ENCODE measurements at places on chromosomes 11 and 22. TPM values are rescaled to one million over a fixed set of nuclear protein-coding genes. Genes with fewer than 3 reads are reported as not detected.
A peak's percentile ranks its signal among the peaks of the same experiment; 100 is the strongest.

NTM gene
- not detected for total RNA-seq

VSIG10L2 gene
- not detected for total RNA-seq

SMC1B gene
- total RNA-seq = 0.67 TPM

PTPN5 gene
- total RNA-seq = not detected

TPBGL gene
- 0.18 TPM for total RNA-seq

RASD2 gene
- 0.09 TPM for total RNA-seq

LRRC74B gene
- not detected for total RNA-seq

FGF4 gene
- total RNA-seq = not detected

SSTR3 gene
- 15.6 TPM for total RNA-seq

MAJIN gene
- 1.6 TPM for total RNA-seq

TYR gene
- not detected for total RNA-seq

BTG4 gene
- total RNA-seq = not detected

CCDC87 gene
- 0.09 TPM for total RNA-seq

- no peak for DNase-seq
These were observed 23.0 kb downstream of the ZNF202 start for GRCh38 chr11:123718469-123718868.

GRCh38 chr11:35173011-35173511 is 34.1 kb downstream of the CD44 start:
- DNase-seq = no peak

- peak; percentile 42 for DNase-seq
These were observed 86.7 kb downstream of the SIK3 start for GRCh38 chr11:117011541-117011898.

- no peak for DNase-seq
These were observed 10.4 kb upstream of the EMID1 start for GRCh38 chr22:29195118-29195963.

GRCh38 chr22:32410459-32410858 is 1.6 kb downstream of the RTCB start:
- DNase-seq = no peak

- no peak for DNase-seq
These were observed 71.7 kb downstream of the PAK1 start for GRCh38 chr11:77402218-77402556.

GRCh38 chr11:76632492-76632891 is 38.1 kb downstream of the LRRC32 start:
- no peak for DNase-seq

GRCh38 chr11:71272161-71272560 is 19.8 kb upstream of the SHANK2 start:
- no peak for DNase-seq

GRCh38 chr11:20035375-20035700 is 124.9 kb downstream of the DBX1 start:
- DNase-seq = no peak

- DNase-seq = no peak
These were observed 108.1 kb downstream of the MORC2 start for GRCh38 chr22:30860176-30861105.

DNA sequence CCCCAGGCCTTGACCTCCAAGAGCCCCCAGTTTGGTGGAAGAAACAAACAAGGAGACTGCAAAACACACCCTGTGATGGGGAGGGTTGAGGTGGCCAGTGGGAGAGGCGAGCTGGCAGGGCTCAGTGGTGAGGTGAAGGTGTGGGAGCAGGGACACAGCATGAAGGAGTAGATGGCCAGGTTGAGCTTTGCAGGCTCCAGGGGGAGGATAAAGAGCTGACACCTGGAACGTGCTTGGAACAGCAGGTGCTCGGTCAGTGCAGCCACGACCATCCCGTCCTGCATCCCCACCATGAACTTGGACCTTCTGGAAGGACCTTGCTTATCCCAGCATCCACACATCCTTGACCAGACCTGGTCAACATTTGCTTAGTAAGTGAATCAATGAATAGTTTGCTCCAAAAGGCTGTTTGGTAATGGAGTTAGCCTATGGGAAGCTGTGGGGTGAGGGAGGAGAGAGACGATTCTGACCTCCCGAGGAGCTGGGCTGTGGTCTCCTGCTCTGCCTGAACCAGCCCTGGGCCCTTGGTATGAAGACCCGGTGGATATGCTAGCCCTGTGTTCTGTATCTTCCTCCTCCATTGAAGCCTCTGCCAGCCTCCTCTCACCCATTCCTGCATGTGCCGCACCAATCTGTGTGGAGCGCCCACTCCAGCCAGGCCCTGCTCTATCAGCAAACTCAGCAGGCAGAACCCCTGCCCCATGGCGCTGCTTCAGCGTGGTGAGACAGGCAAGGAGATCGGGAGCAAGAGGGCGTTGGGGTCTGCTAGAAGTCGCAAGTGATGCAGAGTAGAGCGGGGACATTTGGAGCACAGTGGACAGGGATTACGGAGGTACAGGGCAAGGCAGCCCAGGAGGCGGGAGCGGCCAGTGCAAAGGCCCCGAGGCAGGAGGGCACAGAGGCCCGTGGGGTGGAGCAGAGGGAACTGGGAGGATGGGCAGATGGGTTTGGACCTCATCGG is 9.9 kb downstream of the LINC01488 start:
- DNase-seq = no peak

DNA sequence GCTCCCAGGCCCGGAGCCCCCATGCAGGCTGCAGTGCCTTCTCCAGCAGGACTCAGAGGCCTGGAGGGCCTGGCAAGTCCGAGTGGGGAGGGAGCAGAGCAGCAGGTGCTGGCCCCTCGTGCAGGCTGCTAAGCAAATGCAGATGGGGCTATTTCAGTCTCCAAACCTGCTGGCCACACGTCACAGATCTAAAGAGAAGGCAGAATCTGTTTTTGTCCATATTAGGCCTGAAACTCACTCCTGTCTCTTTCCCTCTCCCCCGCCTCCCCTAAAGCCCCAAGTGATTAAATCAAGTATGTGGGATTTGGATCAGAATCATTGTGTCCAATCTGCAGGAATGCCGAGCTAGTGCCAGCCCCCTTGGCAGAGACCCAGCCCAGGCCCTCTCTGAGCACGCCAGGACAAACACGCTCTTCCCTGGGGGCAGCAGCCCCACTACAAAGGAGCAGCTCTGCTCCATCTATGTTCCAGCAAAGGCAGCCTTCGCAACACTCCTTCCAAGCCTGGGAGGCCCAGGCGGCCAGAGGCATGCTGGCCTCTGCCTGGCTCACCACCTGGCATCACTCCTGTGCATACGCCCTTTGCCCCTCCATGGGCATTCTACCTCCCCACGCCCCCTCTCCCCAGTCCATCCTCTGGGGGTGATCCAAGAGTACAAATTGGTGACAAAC is 26.5 kb downstream of the RPL27A start:
- no peak for DNase-seq

GRCh38 chr11:78397398-78397797 is 20.2 kb downstream of the GAB2 start:
- DNase-seq = no peak

DNA sequence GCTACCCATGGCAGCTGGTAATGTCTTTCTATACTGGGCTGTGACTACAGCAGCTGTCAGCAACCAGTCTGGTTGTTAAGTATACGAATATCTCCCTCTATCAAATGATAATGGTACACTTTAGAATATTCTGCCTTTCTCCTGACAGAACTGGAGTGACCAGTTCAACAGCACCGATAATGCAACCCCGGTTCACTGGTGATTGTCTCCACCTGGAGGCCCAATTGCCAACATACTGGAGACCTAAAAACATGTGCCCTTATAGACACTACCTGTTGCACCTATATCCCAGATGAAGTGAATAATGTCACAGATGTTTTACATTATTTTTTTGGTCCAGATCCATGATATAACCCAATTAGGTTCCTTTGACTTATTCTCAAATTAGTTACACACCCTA is 21.1 kb downstream of the OR5P2 start:
- no peak for DNase-seq

GRCh38 chr11:72573855-72574445 is 100.3 kb downstream of the PDE2A start:
- DNase-seq = no peak

DNA sequence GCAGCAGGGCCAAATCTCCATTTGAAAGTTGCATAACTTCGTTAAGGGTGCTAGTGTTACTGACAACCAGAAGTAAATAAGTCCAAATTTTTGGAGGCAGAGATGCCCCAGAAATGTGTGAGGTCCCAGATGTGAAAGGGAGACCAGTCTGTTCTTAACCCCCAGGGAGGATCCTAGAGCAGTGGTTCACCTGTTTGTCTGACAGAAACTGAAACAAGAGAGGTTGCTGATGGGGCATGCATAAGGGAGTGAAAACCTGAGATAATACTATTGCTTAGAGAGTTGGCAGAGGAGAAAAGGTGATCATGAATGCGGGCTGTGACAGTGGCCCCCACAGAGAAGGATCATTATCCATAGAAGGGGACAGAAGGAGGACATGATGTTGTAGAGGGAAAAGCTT is 3.8 kb downstream of the CBLIF start:
- no peak for DNase-seq

GRCh38 chr11:103035791-103036434 is 56.0 kb downstream of the DCUN1D5 start:
- peak; percentile 51 for DNase-seq

DNA sequence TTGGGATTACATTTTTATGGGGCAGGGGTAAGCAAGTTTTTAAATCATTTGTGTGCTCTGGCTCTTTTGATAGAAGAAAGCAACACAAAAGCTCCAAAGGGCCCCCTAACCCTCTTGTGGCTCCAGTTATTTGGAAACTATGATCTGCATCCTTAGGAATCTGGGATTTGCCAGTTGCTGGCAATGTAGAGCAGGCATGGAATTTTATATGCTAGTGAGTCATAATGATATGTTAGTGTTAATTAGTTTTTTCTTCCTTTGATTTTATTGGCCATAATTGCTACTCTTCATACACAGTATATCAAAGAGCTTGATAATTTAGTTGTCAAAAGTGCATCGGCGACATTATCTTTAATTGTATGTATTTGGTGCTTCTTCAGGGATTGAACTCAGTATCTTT is 10.1 kb downstream of the RAG1 start:
- DNase-seq = no peak

GRCh38 chr11:110801328-110801727 is 89.1 kb upstream of the ARHGAP20 start:
- DNase-seq = no peak

GRCh38 chr22:17998913-17999312 is 25.4 kb downstream of the MICAL3 start:
- DNase-seq = no peak

DNA sequence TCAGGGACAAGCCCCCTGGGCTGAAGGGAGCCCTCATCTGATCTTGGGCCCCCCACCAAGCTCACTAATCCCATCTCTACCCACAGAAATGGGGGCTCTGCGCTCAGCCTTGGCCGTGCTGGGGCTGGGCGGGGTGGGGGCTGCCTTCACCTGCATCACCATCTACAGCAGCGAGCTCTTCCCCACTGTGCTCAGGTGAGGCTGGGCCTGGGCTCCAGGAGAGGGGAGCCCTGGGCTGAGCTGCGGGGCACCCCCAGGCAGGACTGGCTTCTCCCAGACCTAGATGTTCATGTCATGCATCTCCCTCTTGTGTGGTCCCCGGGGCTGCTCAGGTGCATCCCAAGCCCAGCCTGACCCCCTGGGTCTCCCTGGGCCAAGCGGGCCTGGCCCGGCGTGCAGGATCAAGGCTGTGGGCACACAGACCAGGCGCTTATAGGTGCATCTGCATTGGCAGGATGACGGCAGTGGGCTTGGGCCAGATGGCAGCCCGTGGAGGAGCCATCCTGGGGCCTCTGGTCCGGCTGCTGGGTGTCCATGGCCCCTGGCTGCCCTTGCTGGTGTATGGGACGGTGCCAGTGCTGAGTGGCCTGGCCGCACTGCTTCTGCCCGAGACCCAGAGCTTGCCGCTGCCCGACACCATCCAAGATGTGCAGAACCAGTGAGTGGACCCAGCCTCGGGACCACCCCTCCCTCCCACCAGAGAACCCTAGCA is 9.4 kb downstream of the SLC22A12 start:
- no peak for DNase-seq

GRCh38 chr11:120710354-120711131 is 199.0 kb downstream of the GRIK4 start:
- DNase-seq = no peak

GRCh38 chr22:34390400-34390799 is 470.1 kb upstream of the LARGE1 start:
- DNase-seq = no peak

GRCh38 chr11:106306942-106307341 is 229.5 kb downstream of the AASDHPPT start:
- no peak for DNase-seq

Data from activated CD4-positive, alpha-beta T cell treated with anti-CD3 and anti-CD28 coated beads for 36 hours (primary cell).